ENCODE measurements at places on chromosomes 7 and 10. TPM values are rescaled to one million over a fixed set of nuclear protein-coding genes. Genes with fewer than 3 reads are reported as not detected.

The SUN3 gene
- not detected for total RNA-seq

The AGBL3 gene
- 1.9 TPM for total RNA-seq

The FOXI2 gene
- not detected for total RNA-seq

The ZFAND2A gene
- total RNA-seq: 10.3 TPM

The NUTM2B gene
- total RNA-seq: 1.9 TPM

The MTG1 gene
- 18.4 TPM for total RNA-seq

The CCAR1 gene
- 35.4 TPM for total RNA-seq

The C7orf33 gene
- not detected for total RNA-seq

The TMEM236 gene
- total RNA-seq: 0.75 TPM

The CYP3A7 gene
- total RNA-seq: not detected

The AKR1C2 gene
- 22.7 TPM for total RNA-seq

The CDNF gene
- total RNA-seq: 2.6 TPM

The FAM237B gene
- total RNA-seq: not detected

The TMEM213 gene
- not detected for total RNA-seq

The OPN4 gene
- total RNA-seq: 1.0 TPM

All from right cardiac atrium (tissue), 5 donors.